ENCODE measurements at places on chromosomes 2 and 18. TPM values are rescaled to one million over a fixed set of nuclear protein-coding genes. Genes with fewer than 3 reads are reported as not detected.

The TCF23 gene
- total RNA-seq = 0.10 TPM

The ST8SIA5 gene
- total RNA-seq = 0.10 TPM

The LNPK gene
- 18.2 TPM for total RNA-seq

The CROCC2 gene
- 0.12 TPM for total RNA-seq

The RNU2-63P gene
- not detected for total RNA-seq

The SLC8A1 gene
- 2.9 TPM for total RNA-seq

The STPG4 gene
- total RNA-seq = 0.20 TPM

The USP14 gene
- 29.0 TPM for total RNA-seq

The ALK gene
- total RNA-seq = not detected

The NEU4 gene
- total RNA-seq = not detected

The SS18 gene
- total RNA-seq = 52.2 TPM

The MC5R gene
- total RNA-seq = not detected

The SIX3 gene
- not detected for total RNA-seq

The C2orf78 gene
- total RNA-seq = not detected

The DNAH7 gene
- 0.12 TPM for total RNA-seq

The SCN7A gene
- not detected for total RNA-seq

The WNT6 gene
- 0.06 TPM for total RNA-seq

The FOXI3 gene
- total RNA-seq = not detected

The HADHA gene
- total RNA-seq = 140 TPM

The SH3BP4 gene
- total RNA-seq = 24.2 TPM

The GTF3C2 gene
- total RNA-seq = 28.6 TPM

The IL36G gene
- not detected for total RNA-seq

The XPO1 gene
- 51.6 TPM for total RNA-seq

The PTPN18 gene
- total RNA-seq = 30.6 TPM

The UGT1A4 gene
- total RNA-seq = 0.34 TPM

The QPCT gene
- 1.9 TPM for total RNA-seq

The TNP1 gene
- total RNA-seq = not detected

The KCNIP3 gene
- total RNA-seq = 14.2 TPM

The ASB18 gene
- total RNA-seq = not detected

The ZBTB7C gene
- 0.29 TPM for total RNA-seq

The NEMP2 gene
- 1.8 TPM for total RNA-seq

The MFSD6 gene
- total RNA-seq = 4.7 TPM

The RGPD4 gene
- total RNA-seq = not detected

The RESP18 gene
- not detected for total RNA-seq

The CMPK2 gene
- 3.2 TPM for total RNA-seq

The CD8B gene
- not detected for total RNA-seq

The FAM124B gene
- total RNA-seq = 0.39 TPM

The ACOXL gene
- total RNA-seq = not detected
